ENCODE measurements at places on chromosomes 7 and 10. TPM values are rescaled to one million over a fixed set of nuclear protein-coding genes. Genes with fewer than 3 reads are reported as not detected.

GPER1 gene
- 3.0 TPM for total RNA-seq

NPY gene
- not detected for total RNA-seq

GTF2IRD2 gene
- 13.5 TPM for total RNA-seq

EGR2 gene
- total RNA-seq, result 0.52 TPM

SPDYE2B gene
- total RNA-seq, result not detected

NXPH1 gene
- not detected for total RNA-seq

DNA sequence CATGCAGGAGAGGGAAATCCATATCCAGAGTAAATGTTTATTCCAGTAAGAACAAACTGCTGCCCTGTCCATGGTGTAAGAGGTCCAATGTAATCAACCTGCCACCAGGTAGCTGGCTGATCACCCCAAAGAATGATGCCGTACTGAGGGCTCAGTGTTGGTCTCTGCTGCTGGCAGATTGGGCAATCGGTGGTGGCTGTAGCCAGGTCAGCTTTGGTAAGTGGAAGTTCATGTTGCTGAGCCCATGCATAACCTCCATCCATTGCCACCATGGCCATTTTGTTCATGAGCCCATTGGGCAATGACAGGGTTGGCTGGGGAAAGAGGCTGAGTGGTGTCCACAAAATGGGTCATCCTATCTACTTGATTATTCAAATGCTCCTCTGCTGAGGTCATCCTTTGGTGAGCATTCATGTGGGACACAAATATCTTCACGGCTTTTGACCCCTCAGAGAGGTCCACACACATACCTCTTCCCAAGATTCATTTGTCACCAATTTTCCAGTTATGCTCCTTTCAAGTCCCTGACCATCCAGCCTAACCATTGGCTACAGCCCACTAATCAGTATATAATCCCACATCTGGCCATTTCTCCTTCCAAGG is 23.3 kb upstream of the PAPSS2 start:
- no peak for DNase-seq

GRCh38 chr10:84395581-84395980 is 67.2 kb downstream of the CCSER2 start:
- no peak for DNase-seq

DNA sequence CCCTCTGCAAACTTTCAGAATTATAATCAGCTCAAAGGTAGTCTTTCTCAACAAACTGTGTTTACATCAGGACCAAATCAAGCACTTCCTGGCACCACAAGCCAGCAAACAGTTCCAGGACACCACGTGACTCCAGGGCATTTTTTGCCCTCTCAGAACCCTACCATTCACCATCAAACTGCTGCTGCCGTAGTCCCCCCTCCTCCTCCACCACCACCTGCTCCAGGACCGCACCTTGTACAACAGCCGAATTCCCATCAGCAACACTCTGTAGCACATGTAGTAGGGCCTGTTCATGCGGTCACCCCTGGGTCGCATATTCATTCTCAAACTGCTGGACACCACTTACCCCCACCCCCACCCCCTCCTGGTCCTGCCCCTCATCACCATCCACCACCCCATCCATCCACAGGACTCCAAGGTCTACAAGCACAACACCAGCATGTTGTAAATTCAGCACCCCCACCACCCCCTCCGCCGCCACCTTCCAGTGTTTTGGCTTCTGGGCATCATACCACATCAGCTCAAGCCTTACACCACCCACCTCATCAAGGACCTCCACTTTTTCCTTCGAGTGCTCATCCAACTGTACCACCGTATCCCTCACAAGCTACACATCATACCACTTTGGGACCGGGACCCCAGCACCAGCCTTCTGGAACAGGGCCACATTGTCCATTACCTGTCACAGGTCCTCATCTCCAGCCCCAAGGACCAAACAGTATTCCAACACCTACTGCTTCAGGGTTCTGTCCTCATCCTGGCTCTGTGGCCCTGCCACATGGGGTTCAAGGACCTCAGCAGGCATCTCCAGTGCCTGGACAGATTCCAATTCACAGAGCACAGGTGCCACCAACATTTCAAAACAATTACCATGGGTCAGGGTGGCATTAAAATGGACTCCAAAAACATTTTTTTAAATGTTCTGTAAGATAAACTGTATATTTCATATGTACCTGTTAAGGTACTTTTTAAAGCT is 98.7 kb downstream of the KMT2E start:
- DNase-seq, result no peak

DNA sequence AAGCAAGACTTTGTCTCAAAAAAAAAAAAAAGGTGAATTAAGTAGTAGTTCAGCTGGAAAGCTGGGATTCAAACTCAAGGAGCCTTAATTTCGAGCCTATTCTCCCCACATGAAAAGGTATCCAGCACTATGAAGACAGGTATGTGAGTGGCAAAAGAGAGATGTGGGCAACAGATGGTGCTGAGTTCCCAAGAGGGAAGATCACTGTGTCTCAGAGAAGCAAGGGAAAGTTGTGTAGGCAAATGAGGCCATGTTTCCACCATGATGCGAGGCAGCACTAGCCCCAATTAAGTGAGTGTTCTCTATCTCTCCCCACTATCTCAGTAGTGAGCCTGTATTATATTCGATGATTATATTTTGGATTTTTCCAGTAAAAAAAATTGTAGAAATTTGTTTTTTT is 19.8 kb upstream of the ST7 start:
- no peak for DNase-seq

- DNase-seq, result no peak
Measured at GRCh38 chr7:36079446-36080025, 73.5 kb upstream of the EEPD1 start.

DNA sequence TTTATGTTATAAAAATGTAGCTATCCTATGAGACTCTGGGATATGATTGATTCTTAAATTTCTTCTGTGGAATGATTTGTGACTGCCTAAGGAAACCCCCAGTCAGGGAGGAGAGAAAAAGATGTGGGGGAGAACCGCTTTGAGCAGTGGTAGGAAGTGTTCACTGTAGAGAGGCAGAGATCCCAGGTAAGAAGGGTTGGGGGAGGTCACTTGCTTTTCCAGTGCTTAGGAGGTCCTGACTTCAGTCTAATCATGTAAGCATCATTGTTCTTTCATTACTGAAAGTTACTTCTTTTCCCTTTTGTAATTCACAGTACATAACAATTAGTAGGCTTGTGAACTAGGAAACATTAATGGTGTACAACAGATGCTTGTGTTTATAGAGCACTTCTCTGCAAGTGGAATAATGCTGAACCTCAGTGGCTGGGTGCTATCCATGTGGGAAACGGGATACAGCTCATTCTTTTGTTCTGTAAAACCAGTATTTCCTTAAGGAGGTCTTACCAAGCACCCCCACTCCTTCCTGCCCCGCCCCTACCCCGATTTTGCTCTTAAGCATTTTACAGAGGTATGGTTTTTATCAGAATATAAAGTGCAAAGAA is 165.4 kb downstream of the ST7 start:
- no peak for DNase-seq

GRCh38 chr10:111273635-111274034 is 196.8 kb downstream of the ADRA2A start:
- no peak for DNase-seq

DNA sequence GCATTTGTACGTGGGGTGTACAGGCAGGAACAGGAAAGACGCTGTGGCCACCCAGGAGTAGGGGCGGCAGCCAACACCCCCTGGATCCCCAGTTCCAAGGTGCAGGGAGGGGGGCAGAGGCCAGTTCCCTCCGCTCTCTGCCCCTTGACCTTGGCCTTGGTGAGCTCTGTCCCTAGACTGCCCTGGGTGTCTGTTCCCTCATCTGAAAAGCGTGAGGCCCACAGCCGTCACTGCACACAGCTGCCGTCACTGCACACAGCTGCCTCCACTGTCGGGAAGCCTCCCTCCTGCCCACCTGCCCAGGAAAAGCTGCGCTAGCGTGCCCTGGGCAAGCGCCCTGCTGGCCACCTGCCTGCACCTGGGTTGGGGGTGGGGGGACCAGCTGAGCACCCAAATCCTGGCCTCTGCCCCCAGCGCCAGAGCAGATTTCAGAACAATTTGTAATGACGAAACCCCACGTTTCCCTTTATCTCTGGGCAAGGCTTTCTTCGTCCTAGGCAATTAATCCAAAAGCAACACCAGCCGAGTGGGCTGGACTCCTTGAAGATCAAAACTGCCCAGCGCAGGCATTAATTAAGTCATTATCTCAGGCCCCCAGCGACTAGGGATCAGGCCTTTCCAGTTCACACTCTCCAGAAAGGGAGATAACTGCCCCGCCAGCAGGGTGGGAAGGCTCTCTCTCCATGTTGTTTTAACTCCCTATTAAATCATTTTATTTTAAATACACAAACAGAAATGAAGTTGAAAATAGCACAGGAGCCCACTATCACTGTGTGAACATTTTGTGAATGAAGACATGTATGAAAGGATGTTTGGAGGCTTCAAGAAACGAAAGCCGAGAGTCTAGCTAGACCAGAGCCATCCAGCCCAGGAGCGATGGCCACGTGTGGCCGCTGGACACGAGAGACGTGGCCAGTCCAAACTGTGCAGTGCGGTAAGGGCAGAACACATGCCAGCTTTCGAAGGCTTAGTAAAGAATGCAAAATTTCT is 4.0 kb upstream of the PDGFA start:
- DNase-seq, result no peak

- peak; percentile 74 for DNase-seq
Measured at GRCh38 chr10:34102237-34102673, 712.8 kb downstream of the PARD3 start.

DNA sequence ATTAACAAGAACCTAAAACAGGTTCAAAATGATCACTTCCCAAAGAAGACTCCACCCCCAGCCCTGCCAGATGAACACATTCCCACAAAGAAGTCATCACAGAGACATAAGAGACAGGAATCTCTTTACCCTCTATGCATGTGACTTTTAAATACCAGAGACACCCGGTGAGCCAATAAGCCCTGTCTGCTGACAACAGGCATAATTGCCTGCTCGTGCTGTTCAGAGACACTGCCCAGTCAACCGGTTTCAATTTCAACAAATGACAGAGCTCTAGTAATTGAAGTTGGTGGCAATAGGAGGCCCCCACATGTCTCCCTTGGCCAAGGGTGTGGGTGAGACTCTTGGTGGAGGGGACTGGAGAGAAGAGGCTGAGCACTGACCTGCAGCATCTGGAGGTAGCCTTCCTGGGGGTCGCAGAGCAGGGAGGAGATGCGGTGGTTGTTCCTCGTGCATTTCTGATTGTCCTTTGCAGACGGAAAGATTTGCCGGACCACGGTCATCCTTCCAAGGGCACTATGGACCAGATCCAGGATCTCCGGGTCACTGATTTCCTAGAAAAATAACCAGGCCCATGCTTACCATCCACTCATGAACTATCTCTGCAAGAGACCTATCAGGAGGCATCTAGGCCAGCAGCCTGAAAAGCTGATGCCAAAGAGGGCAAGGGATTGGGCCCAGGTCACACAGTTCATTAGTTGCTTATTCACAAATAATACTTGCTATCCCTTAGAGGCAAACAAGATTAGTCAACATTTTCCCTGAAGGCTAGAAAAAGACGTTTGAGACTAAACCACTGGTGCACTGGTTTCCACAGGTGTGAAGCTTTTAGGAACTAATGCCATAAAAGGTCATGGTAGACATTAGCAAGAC is 497.7 kb downstream of the GRID1 start:
- no peak for DNase-seq

DNA sequence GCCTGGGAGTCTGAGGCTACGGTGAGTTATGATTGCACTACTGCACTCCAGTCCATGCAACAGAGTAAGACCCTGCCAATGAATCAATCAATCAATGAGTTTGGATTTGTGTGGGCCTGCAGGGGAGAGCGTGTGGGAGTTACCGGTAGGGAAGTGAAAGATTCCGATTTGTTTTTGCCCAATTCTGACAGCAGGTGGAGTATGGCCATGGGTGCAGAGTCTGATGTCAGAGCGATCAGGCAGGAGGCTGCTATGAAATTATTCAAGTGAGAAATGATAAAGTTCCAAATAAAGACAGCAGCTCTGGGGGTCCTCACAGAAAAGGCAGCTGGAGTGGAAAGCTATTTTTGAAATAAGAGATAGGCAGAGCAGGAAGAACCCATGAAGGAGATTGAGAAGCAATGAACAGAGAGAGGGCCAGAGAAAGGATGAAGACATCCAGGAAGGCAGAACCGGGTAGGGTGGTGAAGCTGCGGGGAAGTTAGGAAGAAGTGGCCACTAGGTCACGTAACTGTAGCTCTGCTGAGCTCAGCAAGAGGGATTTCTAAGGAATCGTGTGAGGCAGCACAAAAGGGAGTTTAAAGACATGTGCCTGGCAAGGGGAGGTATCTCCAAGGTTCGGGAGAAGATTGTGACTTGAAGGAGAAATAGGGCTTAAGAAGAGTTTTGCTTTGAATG is 93.7 kb upstream of the NMT2 start:
- DNase-seq, result no peak

GRCh38 chr10:48627984-48628609 is 23.2 kb upstream of the ARHGAP22 start:
- no peak for DNase-seq

DNA sequence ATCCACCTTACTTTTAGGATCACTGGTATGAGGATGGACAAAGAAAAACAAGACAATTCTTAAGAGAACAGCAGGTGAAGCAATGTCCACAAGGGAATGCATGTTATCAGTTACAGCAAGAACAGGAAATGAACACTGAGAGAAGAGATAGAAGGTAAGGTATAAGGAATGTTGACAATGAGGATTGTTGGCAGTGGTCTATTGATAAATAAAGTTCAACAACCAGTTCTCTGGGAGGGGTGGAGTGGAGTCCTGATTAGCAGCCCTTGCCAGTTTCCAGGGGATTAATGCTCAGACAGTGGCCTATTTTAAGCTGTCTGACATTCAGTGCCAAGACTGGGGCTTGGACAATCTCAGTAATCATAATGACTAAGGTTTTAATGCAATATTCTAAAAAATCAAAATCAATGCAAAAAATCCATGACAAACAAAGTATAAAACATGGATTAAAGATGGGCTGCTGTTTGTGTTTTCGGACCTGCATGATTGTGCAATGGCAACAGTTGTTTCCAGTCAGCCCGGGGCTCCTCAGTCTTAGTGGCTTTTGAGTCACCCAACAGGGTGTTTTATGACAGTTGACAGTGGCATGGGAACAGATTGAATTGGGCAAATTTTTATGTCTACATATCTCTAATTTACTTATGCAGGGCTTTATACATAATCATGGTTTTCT is 13.8 kb upstream of the AKR1B1 start:
- no peak for DNase-seq

DNA sequence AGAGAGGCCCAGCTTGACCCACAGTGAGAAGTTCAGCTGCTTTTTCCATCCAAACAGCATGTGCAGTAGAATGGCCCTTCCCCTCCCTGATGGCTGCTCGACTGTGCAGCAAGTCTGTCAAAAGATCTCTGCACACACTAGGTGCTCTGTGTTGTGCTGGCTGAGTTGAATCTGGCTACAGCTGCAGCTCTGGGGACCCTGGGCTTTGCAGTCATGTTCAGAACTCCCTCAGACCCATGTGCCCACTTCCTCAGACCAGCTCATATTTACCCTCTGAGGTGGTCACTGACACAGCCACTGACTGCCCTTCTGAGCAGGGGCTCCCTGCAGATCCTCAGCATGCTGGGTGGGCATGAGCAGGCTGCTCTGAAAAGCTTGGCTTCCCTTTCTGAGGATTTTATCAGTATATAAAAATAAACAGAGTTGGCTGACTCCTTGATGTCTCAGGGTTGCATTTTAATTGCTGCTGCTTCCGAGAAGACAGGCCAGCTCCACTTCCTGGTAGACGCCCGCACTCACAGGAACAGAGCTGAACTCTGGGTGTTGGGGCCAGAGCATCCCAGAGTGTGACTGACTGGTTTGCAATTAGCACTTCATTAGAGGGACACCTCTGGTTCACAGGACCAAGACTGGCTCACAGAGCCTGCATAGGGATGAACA is 507.9 kb downstream of the RPS24 start:
- DNase-seq, result no peak

GRCh38 chr10:14276210-14276609 is 54.5 kb downstream of the FRMD4A start:
- no peak for DNase-seq

GRCh38 chr7:82230811-82231581 is 212.6 kb downstream of the CACNA2D1 start:
- DNase-seq, result no peak

All from left ventricle myocardium inferior (tissue), 1 donor.